ENCODE measurements at places on chromosomes 5 and 9.

- no peak for DNase-seq
Observed at GRCh38 chr5:169656125-169656901, 19.2 kb downstream of the DOCK2 start.

- DNase-seq, result no peak
Observed at GRCh38 chr5:163718272-163718671, 212.9 kb downstream of the MAT2B start.

DNA sequence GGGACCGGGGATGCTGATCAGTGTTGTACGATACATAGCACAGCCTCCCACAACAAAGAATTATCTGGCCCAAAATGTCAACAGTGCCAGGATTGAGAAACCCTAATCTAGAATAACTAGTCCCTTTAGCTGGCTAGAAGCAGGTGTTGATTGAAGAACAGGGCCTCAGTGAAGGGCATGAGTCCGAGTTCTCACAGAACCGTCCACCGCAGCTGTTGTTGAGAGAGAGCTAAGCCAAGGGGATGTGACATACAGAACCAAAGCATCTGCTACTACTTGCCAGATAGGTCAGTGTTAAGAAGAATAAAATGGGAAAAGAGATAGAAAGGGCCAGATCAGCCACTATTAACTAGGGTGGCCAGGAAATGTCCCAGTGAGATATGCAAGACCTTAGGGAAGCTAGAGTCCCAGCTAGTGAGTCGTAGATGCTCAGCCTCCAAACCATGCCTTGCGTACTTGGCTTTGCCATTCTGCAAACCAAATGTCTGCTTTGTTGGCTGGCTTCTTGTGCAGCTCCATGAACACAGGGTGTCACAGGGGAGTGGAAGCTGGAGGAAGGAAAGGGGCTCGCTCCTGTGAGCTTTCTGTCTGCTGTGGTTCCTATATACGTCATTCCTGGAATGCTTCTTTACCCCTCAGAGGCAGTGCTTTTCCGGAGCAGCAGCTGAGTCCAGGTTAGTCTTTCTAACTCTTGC is 68.9 kb downstream of the FBXO38 start:
- DNase-seq, result no peak

DNA sequence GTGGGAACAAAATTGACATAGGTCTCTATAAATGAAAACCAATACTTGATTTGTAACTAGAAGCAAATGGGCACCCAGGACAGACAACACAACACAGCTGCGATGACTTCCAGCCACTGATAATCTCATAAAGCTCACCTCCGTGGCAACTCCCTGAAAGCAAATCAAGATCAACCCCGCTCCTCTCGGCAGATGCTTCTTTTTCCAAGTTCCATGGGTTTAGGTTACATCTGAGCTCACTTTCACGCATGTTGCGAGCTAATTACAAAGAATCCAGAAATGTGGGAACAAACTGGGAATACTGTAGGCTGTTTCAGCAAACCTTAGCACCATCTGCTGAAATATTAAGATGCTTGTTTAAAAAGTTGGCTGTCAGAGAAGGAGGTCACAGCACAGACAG is 153.9 kb downstream of the ELAVL2 start:
- DNase-seq, result no peak

DNA sequence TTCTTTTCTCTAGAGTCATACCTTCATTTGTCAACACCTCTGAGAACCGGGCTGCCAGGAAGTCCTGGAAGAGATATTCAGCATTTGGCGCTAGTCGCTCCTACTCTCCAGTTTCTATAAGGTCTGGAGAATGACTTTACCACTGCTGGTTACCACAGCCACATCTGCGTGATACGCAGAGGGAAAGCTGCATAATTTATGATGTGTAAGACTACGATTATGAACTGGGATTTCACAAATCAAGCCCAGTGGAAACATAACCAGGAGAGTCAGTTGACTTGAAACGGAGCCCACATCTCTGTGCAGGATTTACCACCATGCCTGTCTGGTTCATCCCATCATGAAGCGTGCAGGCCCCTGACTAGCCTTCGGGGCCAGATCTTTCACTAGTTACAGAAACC is 72.6 kb downstream of the FGF1 start:
- no peak for DNase-seq

DNA sequence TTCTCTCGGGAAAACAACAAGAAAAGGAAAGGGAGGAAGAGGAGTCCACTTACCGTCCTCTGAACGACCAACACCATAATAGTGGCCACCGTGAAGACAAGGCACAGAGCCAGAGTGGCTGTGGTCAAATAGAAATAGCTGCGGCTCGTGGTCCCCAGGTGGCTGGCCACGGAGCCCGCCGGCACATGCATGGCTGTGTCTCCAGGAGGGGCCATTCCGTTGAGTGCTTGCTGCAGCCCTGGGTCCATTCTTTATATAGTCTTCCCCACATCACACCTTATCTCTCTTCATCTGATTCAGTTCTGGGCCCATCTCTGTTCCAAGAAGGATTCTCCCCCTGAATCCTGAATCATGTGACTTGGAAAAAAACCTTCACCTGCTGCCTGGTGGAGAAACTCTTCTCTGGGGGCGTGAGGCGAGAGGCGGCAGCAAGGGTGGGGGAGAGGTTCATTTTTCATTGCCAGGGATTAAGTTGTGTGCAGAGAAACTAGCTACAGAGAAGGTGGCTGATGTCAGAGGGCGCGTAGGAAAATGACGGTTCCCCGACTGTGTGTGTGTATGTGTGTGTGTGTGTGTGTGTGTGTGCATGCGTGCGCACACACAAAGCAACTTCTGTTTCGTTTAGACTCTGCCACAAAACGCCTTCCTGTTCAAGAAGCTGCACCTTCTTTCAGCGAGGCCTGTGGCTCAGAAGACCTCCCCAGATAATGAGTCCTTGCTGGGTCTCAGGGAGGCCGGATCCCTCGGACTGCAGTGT is at the start of gene TNFSF8:
Gene TNFSF8, minus strand, starts transcription at position 536 of the 757 bp plus-strand sequence. Its CDS starts 288 bp downstream, at position 248.
- peak; percentile 40 for DNase-seq

DNA sequence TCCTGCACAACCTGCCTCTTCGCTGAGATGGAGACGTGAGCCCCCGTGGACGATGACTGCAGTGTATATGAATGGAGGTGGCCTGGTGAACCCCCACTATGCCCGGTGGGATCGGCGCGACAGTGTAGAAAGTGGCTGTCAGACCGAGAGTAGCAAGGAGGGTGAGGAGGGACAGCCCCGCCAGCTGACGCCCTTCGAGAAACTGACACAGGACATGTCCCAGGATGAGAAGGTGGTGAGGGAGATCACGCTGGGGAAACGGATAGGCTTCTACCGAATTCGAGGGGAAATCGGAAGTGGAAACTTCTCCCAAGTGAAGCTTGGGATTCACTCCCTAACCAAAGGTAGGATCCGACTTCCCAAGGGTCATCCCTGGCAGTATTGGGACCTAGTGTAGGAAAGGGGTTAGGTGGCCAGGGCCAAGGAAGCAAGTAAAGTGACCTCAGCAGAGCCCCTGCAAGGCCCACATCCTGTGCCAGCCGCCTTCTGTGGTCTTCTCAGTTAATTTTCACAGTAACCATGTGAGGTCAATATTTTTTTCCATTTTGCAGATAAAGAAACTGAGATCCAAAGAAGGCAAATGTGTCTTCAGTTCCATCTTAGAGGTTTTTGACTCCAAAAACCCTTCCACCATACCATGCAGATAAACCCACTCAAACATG is 53.8 kb downstream of the NIM1K start:
- DNase-seq, result no peak

DNA sequence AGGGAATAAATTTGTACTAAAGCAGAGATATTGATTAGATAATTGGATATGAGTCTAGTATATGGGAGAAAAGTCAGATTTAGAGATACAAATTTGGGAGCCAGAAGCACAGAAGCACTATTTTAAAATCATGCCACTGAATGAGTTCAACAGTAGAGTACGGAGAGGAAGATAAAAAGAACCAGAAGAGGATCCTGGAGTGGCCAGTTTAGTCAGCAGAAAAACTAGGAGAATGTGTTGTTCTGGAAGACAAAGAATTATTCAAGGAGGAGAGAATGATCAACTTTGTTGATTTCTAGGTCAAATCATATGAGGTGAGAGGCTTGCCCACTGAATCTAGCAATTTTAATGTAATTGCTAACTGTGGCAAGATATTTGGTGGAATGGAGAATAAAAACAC is 67.0 kb downstream of the NIPBL start:
- DNase-seq, result no peak

DNA sequence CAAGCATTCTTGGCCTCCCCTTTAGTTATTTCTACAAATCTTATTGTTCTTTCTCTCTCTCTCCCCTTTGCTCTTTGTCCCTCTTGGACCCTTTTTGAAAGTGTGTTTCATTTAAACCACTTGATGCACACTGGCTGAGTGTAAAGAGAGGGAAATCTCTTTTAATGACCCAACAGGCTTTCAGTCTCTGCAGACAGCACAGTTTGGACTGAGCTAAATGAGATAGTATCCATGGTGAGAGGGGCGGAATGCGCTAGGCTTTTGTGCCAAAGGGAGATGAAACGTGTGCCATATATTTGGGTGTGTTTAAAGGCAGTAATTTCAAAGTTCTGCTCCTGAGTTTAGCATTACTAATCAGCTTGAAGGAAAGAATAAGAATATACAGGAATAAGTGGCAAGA is 184.9 kb downstream of the PCSK1 start:
- DNase-seq, result no peak
